H9 (cell line): ENCODE measurements at places on chromosomes 12 and 14. TPM values are rescaled to one million over a fixed set of nuclear protein-coding genes. Genes with fewer than 3 reads are reported as not detected.

The POLE2 gene
- 24.1 and 25.7 TPM in 2 replicates for total RNA-seq

The RPL36AL gene
- total RNA-seq: 205 and 207 TPM in 2 replicates

The SRRM4 gene
- 1.1 and 1.4 TPM in 2 replicates for total RNA-seq

The CMKLR1 gene
- total RNA-seq: 0.66 and 0.83 TPM in 2 replicates

The KRT72 gene
- total RNA-seq: not detected in 2 replicates
